NCI-H524 treated with DMSO at 0.1 percent for 48 hours (cell line): ENCODE measurements at places on chromosomes 1 and 21.

DNA sequence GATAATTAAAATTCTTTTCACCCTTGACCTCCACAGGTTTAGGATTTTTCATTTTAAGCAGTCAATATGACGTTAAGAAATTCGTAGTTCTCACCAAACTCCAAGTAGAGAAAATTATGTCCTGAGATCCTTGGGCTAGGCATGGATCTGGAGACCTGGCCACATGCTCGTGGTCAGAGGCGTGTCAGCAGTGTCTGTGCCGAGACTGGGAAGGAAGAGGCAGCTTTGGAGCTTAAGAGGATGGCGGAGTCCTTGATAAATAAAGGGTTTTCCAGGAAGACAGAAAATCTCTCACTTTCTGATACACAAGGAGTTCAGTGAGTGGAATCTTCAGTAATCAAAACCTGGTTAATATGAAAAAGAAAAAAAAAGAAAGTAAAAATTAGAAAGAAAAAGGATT, 17.0 kb downstream of the RHOU start:
- DNase-seq: no peak

- DNase-seq: no peak
Observed at GRCh38 chr1:10640843-10641553, 155.4 kb downstream of the CASZ1 start.

DNA sequence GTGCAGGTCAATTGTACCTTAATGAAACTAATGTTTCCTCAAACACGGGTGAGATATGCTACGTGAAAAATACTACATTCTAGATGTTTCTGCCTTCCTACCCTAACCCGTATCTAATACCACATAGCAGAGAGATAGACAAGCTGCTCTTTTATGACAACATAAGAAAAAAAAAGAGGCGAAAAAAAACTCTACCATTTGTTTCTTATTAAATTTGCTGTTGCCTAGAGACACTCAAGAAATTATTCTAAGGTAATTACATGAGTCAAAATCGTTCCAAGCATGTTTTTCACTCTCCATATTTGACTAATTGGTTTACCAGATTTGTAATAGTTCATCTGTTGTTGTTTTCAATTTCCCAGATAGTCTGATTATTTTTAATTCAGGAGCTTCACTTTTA, 27.4 kb downstream of the PALMD start:
- DNase-seq: no peak

DNA sequence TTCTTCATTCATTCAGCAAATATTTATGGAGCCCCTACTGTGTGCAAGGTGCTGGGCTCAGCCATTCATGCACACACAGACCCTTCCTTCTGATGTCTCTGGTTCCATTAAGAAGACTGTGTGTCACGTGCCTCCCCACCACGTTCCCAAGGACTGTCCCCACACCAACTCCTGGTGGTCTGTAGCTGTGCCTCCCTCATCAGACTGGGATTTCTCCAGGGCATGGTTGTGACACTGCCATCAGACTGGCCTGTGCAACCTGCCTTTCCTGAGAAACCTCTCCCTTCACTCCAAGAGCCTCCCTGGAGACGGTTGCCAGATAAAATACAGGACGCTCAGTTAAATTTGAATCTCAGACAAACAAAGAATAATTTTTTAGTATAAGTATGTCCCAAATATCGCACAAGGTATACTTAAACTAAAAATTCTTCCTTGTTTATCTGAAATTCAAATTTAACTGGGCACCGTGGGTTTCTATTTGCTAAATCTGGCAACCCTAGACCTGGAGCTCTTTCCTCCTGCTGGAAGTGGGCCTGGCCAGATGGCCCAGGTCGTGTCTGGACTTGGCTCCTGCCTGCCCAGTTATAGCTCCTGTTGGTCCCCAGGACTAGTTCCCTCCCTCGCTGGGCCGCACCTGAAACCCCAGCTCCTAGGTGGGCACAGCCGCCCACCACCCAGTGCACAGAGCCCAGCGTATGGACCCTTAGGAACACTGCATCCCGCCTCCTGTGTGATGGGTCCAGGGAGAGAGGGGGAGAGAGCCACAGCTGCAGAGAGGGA, 76.9 kb downstream of the RAP1GAP start:
- DNase-seq: no peak

DNA sequence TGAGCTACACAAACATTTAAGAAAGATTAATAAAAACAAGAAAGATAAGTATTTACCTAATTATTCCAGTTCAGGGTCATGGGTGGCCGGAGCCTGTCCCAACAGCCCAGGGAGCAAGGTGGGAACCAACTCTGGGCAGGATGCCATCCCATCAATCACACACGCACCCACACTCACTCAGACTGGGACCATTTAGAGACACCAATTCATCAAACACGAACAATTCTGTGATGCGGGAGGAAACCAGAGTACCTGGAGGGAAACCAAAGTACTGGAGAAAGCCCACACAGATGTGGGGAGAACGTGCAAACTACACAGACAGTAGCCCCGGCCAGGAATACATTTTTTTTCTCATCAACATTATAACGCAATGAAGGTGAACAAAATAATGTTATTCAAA, 16.2 kb downstream of the WASF2 start:
- DNase-seq: no peak

- no peak for DNase-seq
Observed at GRCh38 chr1:183583466-183583865, 6.8 kb downstream of the NCF2 start.
